ENCODE measurements at places on chromosomes 16 and 17.

DNA sequence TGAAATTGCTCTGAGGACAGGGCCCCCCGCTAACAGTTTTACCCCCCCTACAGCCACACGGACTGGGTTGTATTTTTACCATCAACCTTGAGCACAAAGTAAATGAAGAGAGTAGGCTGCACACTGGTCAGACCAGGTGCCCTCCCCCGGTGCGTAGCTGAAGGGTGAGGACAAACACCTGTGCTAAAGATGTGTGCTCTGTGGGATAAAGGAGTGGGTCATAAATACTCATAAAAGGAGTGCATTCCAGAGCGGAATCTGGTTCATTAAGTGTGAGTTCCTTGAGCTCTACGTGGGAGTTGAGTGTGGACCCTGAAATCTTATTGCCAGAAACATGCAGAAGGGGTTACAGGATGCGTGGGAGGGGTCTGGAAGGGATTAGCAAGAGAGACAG, 217.0 kb downstream of the CCDC182 start:
- DNase-seq: no peak

GRCh38 chr16:66563574-66564334, 2.5 kb upstream of the CMTM1 start:
- no peak for DNase-seq

GRCh38 chr16:89049484-89050118, 44.1 kb upstream of the ACSF3 start:
- no peak for DNase-seq

GRCh38 chr16:31276600-31276999, 16.8 kb downstream of the ITGAM start:
- DNase-seq: no peak

DNA sequence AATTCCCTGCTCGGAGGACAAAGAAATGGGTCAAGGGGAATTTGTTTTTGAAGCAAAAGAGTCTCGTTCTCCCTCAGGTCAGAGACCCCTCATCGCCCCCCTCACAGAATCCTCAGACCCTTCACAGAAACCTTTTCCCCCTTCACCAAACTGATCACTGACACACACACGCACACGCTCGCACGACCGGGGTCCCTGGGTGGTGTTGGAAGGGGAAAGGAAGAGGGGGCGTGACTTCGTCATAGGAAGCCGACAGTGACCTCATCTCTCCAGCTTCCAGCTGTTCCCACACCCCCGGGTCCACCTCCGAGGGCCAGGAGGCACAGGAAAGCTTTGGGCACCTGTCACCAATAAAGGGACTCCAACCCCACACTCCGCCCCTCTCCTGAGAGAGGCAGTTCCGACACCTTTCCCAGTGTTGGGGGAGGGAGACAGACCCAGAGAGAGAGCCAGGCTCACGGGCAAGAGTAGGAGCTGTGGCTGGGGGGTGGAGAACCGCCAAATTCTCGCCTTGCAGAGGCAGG, 1.2 kb downstream of the ASGR1 start:
- DNase-seq: no peak

DNA sequence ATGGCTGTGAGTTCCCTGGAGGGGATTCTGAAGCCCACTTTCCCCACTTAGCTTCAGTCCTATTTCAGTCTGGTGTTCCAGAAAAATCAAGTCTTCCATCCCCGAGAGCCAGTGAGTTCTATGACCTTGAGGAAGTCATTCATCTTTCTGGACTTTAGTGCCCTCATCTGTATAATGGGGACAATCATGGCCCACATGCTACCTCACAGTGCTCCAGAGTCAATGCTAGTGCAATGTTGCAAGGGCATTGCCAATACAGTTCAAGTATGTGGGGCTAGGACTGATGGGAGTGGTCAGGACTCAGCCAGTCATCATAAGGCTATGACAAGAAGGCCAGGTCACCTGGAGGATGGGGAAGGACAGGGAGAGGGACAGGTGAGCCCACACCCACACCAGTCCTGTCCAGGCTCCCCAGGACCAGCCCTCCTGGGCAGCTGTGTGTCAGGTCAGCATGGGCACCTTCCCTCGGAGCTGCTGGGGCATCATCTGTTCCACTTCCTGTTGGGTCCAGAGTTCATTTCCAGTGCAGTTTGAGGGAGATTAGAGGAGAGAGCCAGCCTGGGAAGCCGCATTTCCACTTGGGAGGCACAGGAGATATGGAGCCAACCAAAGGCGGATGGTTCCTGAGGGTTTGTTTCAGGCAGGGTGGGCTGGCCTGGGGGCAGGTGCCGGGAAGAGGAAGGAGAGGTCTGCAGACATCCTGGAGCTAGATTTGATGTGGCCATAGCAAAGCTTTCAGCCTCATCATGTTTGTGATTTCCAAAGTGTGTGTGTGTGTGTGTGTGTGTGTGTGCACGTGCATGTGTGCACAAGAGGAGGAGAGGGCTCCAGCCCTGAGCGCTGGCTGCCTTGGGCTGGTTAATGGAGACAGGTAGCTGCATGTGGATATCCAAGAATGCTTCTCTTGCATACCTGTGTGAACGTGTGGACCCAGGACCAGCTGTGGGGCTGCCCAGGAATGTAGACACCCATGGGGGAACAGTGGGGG, 3.9 kb upstream of the WNT9B start:
- no peak for DNase-seq

DNA sequence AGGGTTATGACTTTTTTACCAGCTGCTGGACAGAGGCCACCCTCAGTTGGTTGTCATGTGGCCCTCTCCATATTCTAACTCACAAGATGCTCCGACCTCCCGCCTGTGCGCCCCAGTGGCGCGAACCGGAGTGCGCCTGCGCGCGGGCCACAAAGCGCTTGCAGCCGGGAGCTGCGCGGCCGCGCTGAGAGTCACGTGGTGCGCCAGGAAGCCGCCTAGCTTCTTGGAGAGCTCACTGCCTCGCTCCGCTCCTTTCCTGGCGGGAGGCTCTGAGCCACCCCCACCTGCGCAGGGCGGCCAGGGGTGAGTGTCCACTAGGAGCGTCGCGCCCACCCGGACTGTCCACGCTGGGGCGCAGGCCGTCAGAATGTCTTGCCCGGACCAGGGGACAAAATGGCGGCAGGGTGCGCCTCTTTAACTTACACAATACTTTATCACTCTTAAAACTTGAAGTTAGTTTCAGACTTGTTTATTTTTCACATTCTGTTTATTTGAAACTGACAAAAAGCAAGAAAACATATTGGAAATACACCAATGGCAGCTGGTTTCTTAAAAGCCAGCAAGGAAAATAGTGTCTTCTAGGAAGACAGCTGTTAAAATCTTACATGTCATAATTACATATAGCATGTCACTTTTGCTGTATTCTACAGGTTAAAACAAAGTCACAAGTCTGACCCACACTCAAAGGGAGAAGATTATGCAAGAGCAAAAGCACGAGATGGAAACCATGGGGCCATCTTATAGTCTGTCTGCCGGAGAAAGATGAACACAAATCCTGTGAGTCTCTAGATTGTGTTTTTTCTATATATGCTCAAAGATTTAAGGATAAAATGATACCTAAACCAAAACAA, 357.9 kb downstream of the CNTNAP4 start:
- DNase-seq: no peak

DNA sequence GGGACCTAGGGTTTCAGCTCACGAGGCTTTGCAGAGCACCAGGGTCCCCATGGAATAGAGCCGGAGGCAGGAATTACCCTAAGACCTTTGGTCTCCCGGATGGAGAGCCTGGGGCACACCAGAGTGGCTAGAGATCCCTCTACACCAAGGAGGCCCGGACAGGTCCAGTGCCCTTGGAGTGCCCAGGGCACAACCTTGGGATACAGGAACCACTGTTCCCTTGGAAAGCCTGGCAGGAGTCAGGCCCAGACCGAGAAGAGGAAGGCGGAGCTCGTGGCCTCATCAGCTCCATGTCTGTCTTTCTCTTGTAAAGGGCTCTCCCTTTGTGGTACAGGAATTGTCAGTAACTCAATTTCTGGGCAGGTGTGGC, 3.8 kb upstream of the DBNDD1 start:
- DNase-seq: no peak

GRCh38 chr17:17513626-17514025, 17.4 kb upstream of the RASD1 start:
- no peak for DNase-seq

DNA sequence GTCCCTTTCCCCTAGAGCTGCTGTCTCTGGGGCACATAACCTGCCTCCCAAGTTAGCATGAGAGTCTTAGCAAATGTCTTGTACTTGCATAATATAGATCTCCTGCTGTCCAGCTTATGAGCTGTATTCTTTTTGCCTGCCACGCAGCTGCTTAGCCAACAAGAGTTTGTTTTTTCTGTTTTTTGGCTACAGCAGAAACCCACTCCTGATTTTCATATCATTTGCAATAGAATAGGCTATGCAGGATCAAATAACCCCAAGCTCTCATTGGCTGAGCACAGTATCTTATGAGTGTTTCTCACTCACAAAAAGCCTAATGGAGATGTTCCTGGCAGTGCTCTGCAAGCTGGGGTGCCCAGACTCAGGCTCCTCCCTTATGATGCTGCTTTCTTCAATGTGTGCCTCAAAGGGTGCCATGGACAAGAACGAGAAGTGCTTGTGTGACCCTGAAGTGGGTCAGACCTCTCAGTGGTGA, 23.1 kb downstream of the B9D1 start:
- no peak for DNase-seq

DNA sequence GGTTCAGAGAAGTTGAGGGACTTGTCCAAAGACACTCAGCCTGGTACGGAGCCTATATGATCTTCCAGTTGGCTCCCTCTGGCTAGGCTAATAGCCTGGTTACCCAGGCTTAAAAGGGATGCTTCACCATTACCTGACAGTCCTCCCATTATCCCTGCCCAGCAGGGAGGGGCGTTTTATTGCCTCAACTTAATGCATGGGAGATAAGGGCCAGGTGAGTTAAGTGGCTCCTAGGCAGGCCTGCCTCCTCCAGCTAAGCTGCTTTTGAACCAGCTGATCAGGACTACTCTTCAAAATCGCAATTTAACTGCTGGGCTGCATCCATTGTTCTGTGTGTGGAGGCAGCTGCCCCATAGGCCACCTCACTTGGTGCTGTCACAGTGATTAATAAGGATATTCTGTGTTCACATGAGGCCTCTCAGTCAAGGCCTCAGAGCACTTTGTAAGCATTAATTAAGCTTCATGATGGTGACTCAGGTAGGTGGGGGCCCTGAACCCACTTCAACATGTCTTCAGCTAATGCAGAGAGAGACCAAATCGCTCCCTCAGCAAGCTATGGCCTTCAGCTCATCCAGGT, 27.9 kb downstream of the SMPD3 start:
- no peak for DNase-seq

DNA sequence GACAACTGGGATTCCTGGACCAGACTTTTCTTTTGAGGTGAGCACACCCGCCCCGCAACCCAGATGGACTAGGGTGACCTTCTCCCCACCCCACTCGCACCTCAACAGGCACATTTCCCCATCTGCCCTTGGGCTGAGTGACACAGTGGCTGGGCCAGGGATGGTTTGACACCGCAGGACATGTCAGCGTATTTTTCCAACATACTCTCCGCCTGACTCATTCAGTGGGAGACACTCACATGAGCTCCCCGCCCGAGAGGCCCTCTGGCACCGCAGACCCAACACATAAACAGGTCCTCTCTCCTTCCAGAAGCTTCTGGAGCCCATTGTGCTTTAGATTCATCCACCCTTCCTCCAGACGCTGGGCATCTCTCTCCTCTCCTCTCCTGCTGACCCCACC, 69.4 kb downstream of the ZDHHC7 start:
- DNase-seq: no peak

GRCh38 chr17:64085650-64086005, 44.3 kb downstream of the ERN1 start:
- no peak for DNase-seq

GRCh38 chr17:40909755-40910154, 24.7 kb upstream of the KRT20 start:
- no peak for DNase-seq

DNA sequence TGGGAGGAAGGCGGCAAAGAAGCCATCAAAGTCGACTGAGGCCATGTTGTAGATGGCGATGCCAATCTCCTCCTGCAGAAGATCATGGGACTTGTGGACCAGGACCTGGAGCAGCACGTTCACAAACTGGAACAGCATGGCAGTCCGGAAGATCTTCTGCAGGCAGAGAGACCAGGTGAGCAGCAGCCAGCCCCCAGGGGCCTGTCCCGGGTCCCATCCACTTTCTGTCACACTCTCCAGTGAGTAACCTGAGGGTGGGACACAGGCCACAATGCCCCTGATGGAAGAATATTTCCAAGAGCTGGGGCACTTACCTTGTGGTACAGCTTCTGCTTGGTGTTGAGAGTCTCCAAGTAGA, 38.0 kb upstream of the GSG1L start:
- no peak for DNase-seq

DNA sequence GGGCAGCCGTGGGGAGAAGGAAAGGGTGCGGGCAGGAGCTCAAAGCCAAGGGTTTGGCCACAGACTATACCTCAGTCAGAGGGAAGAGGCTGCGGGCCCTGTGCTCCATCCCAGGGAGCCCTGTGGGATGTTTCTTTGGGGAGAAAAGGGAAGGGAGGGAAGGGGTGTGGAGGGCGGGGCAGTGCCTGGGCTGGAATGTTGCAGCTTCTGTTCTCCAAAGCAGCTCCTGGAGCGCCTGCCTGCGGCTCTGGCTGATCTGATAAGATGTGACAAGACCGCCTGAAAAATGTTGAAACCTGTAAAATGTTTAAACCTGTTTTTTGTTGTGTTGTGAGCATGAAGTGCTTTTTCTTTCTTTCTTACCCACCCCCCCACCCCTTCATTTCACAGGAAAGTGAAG, 32.8 kb downstream of the WNT3 start:
- DNase-seq: no peak

DNA sequence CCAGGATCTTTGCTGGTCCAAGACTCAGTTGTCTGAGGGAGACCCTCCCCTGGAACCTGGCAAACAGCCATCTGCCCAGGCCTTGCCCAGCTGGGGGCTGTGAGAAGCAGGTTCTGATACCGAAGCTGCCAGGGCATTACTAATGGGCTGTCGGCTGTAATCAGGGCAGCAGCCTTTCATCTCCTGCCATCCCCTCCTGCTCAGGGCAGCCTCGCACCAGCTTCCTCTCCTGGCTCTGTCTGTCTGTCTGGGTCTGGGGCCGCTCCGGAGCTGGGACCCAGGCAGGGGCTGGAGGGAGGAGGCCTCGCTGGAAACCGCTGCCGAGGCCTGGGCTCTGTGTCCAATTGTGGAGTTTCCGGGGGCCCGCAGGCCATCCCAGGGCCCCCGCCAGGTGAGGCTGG, 21.6 kb upstream of the BRD7 start:
- no peak for DNase-seq

DNA sequence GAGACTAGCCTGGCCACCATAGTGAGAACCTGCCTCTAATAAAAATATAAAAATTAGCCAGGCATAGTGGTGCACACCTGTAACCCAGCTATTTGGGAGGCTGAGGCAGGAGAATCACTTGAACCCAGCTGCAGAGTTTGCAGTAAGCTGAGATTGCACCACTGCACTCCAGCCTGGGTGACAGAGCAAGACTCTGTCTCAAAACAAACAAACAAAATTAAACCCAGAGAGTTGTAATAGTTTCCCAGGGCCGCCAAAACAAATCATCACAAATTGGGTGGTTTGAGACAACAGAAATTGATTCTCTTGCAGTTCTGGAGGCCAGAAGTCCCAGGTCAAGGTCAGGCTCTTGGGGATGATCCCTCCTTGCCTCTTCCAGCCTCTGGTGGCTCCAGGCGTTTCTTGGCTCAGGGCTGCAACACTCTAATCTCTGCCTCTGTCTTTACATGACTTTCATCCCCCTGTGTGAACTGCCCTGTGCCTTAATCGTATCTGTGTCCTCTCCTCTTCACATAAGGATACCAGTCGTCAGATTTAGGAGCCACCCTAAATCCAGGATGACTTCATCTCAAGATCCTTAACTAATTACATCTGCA, 100.3 kb upstream of the NOL11 start:
- DNase-seq: no peak
